ENCODE measurements at places on chromosomes 12 and 14.

- DNase-seq = no peak
Observed at GRCh38 chr12:108850854-108851573, 6.4 kb downstream of the SSH1 start.

DNA sequence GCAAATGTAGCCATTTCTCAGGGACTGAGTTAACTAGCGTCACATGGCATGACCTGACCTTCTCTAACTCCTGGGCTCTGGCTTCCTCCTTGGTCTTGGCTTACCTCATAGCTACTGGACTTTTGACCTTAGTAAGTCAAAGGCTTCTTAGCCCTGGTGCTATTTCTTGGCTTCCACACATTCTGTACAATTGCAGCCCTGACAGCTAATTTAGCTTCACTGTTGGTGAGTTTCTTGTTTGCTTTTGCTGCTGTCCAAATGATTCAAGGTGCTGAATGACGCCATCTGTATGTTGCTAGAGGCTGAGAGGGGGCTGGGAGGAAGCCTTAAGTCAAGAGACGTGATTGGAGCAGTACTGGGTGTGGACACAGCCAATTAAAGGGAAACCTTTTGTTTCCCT is 202.7 kb downstream of the PRKD1 start:
- peak; percentile 43 for DNase-seq

DNA sequence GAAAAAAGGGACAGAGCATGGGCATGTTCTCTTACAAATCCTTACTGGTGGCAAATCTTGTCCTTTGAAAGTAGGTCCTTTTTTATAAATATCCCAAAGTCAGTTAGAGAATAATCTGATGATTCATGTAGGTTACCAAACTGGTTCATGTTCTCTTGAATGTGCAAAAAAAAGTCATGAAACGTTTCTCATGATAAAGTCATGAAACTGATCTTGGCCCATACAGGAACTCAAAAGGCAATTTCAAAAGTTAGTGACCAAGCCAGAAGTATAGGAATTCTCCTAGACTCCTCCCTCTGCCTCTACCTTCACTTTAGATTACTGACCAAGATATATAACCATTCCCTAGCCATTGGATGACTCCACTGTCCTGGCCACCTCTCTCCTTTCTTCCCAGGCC is 27.3 kb upstream of the SPTSSA start:
- peak; percentile 76 for DNase-seq

DNA sequence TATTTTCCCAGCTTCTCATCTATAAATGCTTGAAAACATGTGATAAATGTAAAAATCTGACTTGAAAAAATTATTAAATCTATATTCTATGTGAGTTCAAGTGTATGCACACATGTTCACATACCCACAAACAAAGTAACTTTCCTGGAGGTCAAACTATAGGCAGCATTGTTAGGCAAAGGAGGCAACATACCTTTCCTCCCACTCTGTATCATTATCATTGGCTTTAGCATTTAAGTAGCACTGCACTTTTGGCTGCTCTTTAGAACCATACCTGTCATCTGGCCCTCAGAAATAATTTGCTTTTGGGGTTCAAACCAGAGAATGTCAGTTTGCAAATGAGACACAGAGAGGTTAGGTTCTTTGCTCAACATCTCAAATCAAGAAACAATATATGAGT is 102.4 kb upstream of the CCDC196 start:
- DNase-seq = no peak

DNA sequence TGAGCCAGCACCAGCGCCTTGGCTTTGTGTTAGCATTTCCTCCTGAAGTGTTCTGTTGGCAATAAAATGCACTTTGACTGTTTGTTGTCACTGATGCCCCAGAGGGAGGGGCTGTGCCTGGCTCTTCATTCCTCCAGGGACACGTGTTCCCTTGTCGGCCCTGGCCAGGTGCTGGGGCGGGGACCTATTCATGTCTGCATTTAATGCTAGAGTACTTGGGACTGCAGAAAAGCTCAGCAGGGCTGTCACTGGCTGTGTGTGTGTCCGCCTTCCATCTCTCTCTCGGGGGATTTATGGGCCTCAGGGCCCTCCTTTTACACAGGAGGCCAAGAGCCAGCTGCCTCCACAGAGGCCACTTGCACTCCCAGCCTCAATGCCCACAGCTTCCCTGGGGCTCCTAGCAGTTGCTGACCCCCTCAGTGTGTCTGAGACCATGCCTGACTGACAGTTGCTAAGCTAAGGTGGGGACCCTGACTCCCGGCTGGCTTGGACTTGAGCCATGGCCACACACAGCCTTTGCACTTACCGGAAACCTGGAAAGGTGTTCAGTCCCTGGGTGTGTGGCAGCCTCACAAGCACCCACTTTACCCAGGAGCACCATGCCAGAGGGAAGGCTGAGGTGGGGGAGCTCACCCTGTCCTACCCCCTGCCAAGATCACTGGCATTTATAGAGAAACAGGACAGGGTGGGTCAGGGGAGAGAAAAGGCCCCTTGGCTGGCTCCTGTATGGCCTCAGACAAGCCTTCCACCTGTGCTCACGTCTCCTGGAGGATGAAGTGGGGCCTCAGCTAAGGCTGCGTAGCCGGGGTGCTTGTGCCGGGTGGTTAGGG is 27.8 kb downstream of the HIP1R start:
- DNase-seq = no peak

DNA sequence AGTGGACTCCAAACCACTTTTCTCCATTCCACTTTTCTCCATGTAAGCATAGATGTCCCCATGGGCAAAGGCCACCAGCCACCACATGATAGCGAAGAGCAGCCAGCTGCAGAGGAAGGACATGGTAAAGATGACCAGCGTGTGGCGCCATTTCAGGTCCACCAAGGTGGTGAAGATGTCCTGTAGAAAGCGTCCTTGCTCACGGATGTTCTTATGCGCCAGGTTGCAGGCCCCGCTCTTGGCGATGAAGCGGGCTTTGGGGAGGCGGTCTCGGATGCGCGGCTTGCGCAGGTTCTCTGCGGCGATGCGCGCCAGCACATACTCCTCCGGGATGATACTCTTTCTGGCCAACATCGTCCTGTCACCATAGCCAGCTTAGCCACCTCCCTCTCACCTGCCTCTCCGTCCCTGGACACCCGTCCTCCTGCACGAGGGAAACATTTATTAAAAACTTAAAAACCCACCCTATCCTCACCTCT is 1.2 kb downstream of the KCNJ8 start:
- peak; percentile 4 for DNase-seq

DNA sequence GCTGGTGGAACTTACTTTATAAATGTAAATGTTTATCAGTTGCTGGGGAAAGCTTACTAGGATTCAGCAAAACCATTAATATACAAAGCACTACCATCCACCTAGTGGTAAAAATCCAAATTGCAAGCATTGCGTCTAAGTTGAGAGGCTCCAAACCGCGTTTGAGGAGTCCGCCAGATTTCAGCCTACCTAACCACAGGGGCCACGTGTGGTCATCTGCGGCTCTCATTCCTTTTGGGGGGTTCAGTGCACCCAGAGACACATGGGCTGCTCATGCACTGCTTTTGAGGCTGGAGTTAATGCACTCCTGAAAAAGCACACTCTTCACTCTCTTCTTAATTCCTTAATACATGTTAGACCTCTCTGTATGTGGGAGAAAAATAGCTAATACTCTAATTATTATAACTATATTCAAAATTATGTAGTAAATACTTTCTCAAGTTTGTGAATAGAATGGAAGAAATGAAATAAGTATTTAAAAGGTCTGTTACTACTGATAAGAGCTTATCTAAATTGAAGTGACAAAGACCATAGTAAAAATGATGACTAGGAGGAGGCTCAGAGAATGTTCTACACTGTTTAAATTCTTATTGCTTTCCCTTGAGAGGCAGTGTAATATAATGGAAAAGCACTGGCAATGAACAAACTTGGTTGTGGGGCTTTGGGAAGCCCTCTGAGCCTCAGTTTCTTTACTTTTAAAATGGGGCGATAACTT is 41.4 kb upstream of the MANSC4 start:
- peak; percentile 86 for DNase-seq

DNA sequence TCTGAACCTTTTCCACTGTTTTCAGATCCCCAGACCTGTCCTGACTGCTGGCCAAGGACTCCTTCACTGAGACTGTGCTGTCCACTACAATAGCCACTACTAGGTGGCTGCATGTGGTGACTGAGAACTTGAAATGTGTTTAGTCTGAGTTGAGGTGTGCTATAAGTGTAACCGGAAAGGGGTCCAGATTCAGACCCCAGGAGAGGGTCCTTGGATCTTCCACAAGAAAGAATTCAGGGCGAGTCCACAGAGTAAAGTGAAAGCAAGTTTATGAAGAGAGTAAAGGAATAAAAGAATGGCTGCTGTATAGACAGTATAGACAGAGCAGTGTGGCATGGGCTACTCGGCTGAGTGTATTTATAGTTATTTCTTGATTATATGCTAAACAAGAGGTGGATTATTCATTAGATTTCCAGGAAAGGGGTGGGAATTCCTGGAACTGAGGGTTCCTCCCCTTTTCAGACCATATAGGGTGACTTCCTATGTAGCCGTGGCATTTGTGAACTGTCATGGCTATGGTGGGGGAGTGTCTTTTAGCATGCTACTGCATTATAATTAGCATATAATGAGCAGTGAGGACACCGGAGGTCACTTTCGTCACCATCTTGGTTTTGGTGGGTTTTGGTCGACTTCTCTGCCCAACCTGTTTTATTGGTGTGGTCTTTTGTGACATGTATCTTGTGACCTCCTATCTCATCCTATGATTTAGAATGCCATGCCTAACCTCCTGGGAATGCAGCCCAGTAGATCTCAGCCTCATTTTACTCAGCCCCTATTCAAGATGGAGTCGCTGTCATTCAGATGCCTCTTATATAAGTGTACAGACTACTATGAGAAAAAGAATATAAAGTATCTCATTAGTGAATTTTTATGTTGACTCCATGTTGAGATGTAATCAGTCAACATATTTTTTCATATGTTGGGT is 70.0 kb upstream of the SRSF5 start:
- DNase-seq = no peak

GRCh38 chr12:131991816-131992430 is 42.2 kb downstream of the EP400 start:
- no peak for DNase-seq

- no peak for DNase-seq
Observed at GRCh38 chr12:78721906-78722305, 142.7 kb upstream of the SYT1 start.

DNA sequence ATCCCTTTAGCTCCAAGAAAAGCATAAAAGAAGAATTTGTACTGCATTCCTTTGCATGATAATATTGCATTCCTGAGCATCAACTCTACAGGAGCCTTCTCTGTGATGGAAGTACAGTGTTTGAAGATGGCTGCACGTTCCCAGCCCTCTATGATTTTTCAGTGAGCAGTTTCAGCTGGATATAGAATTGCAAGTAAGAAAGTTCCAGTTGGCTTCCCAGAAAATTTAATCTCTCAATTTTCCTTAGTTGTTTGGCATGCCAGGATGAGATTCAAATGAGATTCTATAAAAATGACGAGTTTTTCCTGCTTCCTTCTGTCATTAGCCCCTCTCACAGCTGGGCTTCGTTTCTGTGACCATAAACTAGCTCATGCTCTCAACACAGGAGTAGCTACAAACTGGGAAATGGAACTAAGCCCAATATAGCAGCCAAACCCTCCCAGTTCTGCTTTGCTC is 109.9 kb downstream of the TTC8 start:
- DNase-seq = no peak

GRCh38 chr12:29980304-29980703 is 196.6 kb upstream of the TMTC1 start:
- no peak for DNase-seq

DNA sequence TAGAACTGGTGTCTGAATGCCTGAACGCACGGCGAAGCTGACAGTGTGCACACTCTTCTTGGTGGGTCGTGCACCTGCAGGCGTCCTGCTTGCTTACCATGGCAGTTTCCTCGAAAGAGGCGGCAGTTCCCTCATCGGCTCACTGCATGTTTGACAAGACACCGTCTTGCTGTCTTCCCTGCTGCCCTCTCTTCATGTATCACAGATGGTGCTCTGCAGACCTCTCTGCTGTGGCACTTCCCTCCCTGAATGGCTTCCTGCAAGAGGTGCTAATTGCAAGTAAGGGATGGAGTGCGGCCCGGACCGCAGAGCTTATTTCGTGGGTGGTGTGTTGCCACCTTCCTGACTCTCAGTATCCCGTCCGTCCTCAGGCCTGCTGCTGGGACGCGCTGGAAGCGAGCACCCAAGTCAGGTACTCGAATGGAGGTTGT is 156.7 kb upstream of the RTL1 start:
- DNase-seq = no peak

- DNase-seq = no peak
Observed at GRCh38 chr12:50188875-50189575, 21.9 kb upstream of the CERS5 start.

DNA sequence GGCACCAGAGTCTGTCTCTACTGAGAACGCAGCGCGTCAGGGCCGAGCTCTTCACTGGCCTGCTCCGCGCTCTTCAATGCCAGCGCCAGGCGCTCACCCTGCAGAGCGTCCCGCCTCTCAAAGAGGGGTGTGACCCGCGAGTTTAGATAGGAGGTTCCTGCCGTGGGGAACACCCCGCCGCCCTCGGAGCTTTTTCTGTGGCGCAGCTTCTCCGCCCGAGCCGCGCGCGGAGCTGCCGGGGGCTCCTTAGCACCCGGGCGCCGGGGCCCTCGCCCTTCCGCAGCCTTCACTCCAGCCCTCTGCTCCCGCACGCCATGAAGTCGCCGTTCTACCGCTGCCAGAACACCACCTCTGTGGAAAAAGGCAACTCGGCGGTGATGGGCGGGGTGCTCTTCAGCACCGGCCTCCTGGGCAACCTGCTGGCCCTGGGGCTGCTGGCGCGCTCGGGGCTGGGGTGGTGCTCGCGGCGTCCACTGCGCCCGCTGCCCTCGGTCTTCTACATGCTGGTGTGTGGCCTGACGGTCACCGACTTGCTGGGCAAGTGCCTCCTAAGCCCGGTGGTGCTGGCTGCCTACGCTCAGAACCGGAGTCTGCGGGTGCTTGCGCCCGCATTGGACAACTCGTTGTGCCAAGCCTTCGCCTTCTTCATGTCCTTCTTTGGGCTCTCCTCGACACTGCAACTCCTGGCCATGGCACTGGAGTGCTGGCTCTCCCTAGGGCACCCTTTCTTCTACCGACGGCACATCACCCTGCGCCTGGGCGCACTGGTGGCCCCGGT is at the start of gene PTGDR:
PTGDR (plus strand) TSS at position 198 of the 778 bp plus-strand sequence; CDS start at position 315, 117 bp downstream.
- DNase-seq = no peak

DNA sequence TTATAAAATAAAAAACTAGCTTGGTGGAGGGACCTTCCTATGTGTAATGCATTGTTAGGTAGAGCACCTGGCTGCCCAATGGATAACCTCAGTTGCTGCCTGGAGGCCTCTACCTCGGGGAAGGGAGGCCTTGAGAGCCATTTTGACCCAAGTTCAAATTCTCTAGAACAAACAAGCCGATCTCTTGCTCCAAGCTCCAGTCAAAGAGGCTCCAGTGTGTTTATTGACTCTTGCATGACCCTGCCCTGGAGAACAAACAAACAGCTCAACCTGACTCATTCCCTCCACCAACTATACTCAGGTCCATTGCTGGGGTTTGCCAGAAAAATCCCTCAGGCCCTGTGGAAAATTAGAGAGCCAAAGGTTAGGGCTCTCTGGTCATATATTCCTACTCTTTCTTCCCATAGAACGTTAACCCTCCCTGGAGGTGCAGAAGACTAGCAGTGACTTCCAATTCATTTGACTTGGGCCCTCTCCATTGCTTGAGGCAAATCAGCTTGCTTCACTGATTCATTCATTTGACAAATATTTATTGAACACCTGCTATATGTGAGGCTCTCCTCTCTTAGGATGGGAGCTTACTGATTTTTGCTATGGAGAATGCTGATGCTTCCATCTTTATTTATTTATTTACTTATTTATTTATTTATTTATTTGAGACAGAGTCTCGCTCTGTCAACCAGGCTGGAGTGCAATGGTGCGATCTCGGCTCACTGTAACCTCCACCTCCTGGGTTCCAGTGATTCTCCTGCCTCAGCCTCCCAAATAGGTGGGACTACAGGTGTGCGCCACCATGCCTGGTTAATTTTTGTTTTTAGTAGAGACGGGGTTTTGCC is 73.7 kb upstream of the CISTR start:
- peak; percentile 87 for DNase-seq

GRCh38 chr12:15205341-15206010 is 15.7 kb downstream of the RERG start:
- DNase-seq = no peak
